ENCODE measurements at places on chromosomes 16 and 17. TPM values are rescaled to one million over a fixed set of nuclear protein-coding genes. Genes with fewer than 3 reads are reported as not detected.

- no peak for DNase-seq
Observed at GRCh38 chr16:69013991-69014390, 91.5 kb upstream of the HAS3 start.

HOXB3 gene
- total RNA-seq: 23.6 TPM

DNA sequence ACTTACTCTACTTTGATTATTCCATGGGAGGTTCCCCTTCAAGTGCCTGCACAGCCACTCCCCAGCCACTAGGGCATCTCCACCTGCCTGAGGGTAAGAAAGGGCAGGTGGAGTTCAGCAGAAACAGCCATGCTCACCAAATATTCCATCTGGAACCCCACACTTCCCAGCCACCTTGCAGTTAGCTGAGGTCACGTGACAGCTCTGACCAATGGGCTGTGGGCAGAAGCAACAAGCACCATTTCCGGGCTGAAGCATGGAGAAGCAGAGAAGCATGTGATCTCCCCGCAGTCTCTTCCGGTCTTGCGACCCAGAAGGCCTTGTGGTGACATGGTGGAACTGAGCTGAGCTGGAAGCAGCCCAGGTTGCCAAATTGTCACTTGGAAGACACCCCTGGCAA is 108.6 kb downstream of the CCT6B start:
- peak; percentile 38 for DNase-seq

DNA sequence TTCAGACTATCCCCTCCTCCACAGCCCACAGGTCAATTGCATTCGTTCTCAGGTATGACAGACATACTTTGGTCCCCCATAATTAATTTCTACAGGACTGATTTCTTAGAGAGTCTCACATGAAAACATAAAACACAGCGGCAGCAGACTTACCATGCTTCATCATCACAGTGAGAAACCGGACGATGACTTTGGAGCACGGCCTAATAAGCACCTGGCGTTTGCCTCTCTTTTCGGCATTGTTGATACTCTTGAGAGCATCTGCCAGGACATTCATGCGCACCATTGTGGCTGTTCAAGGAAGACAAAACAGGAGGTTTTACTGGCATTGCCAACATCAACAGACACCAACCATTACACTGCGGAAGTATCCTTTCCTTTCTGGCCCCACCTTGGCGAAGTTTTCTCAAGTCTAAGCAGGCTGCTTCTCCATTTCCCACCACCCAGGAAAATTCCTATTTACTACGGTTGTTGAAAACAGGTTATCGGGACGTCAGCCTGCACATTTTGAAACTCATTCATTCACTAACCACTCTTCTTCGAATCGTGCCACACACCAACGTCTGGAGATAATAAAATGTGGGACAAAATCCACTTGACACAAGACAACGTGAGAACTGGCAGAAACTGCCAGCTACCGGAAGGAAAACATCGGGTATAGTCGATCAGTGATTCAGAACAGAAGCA is 1.2 kb downstream of the RPS15A start:
- no peak for DNase-seq

Data from posterior vena cava (tissue), 2 donors.